ENCODE measurements at places on chromosomes 7 and 10.

- no peak for DNase-seq
These were observed 203.4 kb upstream of the GPR26 start for GRCh38 chr10:123462756-123463155.

GRCh38 chr7:76383089-76383944 is 24.5 kb upstream of the YWHAG start:
- no peak for DNase-seq

DNA sequence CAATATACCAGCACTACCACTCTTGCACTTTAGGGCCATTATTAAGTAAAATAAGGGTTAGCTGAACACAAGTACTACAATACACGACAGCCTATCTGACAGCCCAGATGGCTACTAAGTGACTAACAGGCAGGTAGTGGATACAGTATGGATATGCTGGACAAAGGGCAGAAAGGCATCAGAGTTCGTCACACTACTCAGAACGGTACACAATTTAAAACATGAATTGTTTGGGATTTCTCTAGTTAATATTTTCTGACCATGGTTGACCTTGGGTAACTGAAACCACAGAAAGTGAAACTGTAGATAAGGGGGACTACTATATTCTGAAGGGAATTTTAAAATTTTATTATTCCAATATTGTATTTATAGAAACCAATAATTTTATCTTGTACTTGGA is 101.3 kb upstream of the SKAP2 start:
- DNase-seq, result no peak

DNA sequence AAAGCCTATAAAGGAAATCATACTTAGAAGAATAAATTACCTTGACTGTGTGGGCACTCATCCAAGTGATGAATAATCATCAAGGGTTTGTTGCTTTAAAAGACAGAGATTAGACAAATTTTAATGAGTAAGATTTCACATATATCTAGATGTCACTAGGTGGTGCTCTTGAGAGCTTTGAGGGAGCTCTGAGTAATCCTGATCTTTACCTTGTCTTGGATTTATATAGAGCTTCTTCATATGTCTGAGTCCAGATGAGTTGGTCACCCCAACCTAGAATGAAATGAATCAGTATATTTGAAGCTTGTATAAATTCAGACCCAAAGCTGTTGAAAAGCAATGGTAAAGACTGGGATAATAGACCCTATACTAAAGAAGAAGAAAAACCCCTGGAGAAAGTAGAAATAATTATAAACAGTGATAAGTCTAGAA is 3.7 kb downstream of the AGR2 start:
- no peak for DNase-seq

DNA sequence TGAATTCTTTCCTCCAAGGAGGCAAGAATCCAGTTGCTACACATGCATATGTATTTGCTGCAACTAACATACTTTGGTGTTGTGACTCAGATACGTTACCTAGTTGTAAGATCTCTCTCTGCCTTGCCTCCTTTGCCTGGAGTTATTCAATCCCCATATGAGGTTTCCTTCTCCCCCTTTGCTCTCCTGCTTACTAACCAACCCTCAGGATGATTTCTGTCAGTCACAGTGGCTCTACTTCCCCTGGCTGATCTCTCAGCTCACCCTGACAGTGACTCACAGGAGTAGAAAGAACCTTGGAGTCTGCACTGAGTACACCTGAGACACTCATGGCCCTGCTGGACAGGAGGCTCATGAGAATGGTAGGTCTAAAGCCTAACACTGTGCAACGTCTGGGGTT is 92.0 kb downstream of the TMEM106B start:
- DNase-seq, result no peak

- no peak for DNase-seq
These were observed 279.7 kb downstream of the CCSER2 start for GRCh38 chr10:84608126-84608525.

GRCh38 chr10:103800089-103800488 is 55.3 kb downstream of the SH3PXD2A start:
- DNase-seq, result no peak

GRCh38 chr10:94123258-94123995 is 129.7 kb downstream of the PLCE1 start:
- no peak for DNase-seq

GRCh38 chr7:155204744-155205367 is 92.8 kb upstream of the INSIG1 start:
- DNase-seq, result no peak

GRCh38 chr10:27440478-27440877 is 63.6 kb upstream of the RAB18 start:
- DNase-seq, result no peak

- DNase-seq, result no peak
These were observed 27.8 kb downstream of the RHEB start for GRCh38 chr7:151491859-151492258.

DNA sequence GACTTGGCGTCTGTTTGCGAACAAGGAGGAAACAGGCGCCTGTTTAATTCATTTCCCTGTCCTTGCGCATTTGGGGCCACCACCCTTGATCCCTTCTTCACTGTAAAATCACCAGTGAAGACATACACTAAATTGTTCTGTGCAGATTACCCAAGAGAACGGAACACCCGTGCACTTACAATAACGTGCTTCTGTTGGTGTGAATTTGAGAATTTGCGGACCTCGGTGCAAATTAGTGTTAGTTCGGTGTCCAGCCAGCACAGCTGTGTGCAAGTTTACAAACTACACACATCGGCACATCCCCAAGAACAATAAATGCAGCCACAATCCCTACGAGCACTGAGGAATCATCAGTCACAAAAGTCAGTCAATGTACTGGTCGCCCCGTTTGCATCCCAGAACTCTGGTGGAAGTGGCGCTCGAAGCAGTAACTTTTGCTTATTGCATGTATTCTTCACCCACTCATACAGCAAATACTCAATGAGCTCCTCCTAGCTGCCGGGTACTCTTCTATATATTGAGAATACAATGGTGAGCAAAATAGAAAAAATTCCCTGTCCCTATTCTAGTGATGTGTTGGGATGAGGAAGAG is 786 bp upstream of the CNOT4 start:
- no peak for DNase-seq

- no peak for DNase-seq
These were observed 385.8 kb upstream of the KLF6 start for GRCh38 chr10:4170633-4171314.

DNA sequence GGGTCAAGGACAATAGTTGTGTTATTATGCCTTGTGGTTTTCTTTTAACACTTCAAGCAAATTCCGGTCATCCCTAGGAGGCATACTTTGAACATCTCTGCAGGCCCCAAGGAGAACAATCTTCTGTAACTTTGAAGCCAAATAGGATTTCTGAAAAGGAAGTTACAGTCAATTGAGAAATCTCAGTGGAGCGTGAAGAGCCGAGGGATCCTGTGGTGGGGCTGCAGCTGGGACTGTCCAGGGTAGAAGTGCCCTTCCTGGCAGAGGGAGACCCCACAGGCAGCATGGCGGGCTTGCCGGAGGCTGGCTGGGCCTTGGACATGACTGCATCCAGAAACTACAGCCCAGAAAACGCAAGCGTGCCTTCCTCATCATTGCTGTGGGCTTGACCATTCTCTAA is 179.7 kb downstream of the PTPN20 start:
- DNase-seq, result no peak

- DNase-seq, result no peak
These were observed 82.8 kb downstream of the HGF start for GRCh38 chr7:81687062-81687461.

DNA sequence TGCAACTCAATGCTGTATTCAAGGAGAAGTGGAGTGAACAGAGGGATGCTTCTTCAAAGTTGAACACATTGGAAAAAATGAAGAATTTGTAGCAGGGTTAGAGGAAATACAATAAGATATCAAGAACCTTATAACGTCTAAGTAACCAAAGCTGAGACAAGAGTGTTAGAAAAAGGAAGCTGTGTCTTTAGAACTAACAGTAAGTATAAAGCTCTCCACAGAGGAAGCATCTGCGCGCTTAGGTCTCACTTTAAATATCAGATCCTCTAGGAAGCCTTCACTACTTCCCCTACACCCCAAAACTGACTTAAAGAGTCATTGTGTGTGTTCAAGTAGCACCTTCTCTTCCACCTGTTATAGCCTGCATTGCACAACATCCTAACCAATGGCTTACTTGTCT is 43.0 kb downstream of the CH25H start:
- peak; percentile 58 for DNase-seq

- DNase-seq, result no peak
These were observed 173.6 kb upstream of the STEAP4 start for GRCh38 chr7:88480271-88480670.

DNA sequence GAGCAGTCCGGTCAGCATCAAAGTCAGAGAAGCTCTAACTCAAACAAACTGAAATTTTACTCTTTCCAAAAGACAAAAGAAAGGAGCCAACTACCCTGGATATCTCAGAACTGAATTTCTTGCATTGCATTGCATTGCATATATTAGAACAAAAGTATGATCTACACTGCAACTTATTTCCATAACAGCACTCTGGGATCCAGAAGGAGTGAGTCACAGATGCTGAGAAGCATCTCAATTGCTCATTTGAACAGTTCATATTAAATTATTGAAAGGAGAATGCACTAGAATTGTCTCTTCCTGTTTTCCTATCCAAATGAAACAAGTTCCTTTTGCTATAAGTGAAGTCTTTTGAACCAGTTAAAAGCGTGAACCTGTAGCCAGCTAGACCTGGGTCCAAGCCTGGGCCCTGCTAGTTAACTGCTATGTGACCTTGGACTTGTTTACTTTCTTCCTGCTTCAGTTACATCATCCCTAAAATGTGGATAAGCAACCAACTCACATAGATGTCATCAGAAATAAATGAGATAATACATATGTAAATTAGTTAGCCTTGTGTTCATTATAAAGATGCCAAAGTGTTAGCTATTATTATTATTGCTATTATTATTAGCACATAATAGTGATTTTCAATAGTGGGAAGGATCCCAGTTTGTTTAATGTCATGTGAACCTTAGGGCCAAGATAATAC is 184.1 kb downstream of the CREB5 start:
- no peak for DNase-seq

DNA sequence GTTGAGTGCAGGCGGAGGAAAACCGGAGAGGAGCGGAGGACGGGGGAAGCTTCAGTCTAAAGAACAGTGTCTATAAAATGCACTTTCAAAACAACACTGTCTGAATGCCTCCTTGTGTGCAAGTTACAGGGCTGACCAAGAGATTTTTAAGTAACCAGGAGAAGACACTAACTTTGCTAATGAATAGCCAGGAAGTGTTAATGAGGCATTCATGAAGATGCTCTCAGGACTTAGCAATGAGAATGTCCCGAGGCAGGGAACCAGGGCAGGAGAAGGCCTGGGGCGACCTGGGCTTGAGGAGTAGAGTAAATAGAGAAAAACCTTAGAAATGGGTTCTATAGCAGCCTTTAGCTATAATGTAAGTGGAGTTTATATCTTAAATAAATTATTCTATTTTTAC is 312.1 kb downstream of the SKIDA1 start:
- DNase-seq, result no peak

DNA sequence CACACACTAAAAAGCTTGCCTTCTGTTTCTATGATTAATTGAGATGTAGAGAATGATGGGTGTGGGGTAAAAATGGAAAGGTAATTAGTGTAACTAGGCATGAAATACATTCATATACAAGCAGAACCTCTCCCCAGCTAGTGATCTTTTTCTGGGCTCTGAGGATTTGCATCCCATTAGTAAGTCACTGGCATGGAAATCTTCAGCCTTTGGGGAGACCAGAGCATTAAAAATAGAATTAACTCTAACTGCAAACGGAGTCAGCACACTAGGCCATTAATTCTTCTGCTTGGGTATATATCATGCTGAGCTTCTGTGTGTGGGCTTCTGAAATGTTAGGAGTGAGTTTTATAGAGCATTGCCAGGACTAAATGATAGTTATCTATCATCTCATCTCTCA is 128.9 kb downstream of the HDAC9 start:
- no peak for DNase-seq

DNA sequence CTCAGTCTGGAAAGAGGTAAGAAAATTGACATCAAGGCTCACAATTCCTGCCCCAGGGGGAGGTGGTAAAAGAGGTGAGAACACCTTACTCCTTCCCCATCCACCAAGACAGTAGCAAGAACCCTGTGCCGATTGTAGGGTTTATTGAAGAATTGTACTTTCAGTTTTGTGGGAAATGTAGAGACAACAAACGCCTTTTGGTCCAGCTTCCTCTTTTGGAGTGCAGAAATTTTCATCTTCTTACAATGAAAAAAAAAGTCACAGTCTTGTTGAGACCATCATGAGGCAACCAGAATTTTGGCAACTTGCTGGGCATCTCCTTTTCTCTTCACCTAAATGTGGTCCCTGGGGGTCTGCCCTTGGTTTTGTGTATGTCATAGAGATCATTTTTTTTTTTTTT is 217.7 kb downstream of the TMEM178B start:
- DNase-seq, result no peak

DNA sequence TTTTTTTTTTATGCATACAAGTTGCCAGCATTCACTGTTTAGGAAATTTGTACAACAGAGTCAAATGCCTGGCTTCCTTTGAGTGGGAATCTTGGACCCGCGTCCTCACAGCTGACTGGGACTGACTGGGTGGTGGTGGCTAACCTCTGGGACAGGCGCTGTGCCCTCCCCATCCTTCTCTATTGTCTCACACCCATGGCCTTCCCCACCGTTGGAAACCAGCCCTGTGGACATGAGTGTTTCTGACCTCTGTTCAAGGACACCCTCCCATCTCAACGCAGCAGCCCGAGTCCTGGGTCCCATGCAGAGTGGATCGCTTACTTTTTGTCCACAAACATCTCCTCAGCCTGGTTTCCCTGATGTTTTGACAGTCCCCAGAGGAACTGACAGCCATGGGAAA is 125.1 kb upstream of the PPIF start:
- DNase-seq, result no peak

- DNase-seq, result no peak
These were observed 137.7 kb downstream of the CNOT4 start for GRCh38 chr7:135372222-135372621.

GRCh38 chr7:4399121-4399520 is 283.0 kb upstream of the FOXK1 start:
- DNase-seq, result no peak

- DNase-seq, result no peak
These were observed 85.0 kb downstream of the ANKRD61 start for GRCh38 chr7:6116211-6116610.

DNA sequence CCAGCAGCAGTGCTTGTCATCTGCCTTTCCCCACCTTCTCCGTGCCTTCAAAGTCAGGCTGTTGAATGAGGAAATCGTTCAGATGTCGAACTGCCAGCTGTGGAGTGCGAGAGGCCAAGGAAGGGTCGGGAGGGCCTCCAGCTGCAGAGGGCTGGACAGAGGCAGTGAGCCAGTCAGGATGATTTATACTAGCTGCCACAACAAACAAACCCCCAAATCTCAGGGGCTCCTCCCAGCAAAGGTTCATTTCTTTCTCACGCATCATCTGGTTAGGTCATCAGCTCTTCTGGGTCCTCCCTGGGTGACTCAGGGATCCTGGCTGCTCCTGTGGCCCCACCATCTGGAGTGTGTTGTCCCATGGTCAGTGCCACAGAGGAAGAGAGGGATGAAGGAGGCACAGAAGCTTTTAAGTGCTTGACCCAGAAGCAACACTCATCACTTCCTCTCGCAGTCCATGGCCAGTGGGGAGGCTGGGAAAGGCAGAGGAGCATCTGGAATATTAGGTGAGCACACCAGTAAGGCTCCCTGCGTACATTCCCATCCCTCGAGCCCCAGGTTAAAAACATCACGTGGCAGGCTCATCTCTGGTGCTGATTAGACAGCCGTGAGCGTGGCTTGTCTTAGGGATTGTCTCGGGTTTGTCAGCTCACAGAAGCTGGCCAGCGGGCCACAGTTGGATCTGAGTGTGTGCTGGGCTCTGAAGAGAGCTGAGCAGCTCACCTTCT is 140.7 kb downstream of the RGS10 start:
- DNase-seq, result no peak
